ENCODE measurements at places on chromosomes 1 and 21.

- no peak for DNase-seq
These were observed 39.1 kb downstream of the CLSTN1 start for GRCh38 chr1:9784508-9785133.

DNA sequence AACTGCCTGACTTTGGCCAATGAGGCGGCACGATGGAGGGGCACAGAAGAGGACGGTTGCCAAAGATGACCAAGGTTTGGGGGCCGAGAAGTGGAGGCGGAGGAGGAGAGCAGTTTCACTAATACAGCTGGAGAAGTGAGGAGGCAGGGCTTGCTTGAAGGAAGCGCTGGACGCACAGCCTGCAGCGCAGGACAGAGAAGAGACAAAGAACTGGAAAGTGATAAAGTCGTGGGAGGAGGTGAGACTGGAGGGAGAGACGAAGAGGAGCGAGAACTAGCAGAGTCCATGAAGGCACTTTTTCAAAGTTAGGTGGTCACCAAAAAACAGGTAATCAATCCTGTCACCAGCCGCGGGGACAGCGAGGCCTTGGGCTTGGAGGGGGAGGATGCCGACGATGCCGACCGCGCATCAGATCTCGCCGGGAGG is 771 bp downstream of the PACC1 start:
- DNase-seq = no peak

GRCh38 chr1:25544243-25544764 is 898 bp downstream of the LDLRAP1 start:
- DNase-seq = no peak

GRCh38 chr1:199029401-199029800 is 390.6 kb downstream of the PTPRC start:
- DNase-seq = no peak

- no peak for DNase-seq
These were observed 3.2 kb downstream of the ZFYVE9 start for GRCh38 chr1:52145137-52145536.

DNA sequence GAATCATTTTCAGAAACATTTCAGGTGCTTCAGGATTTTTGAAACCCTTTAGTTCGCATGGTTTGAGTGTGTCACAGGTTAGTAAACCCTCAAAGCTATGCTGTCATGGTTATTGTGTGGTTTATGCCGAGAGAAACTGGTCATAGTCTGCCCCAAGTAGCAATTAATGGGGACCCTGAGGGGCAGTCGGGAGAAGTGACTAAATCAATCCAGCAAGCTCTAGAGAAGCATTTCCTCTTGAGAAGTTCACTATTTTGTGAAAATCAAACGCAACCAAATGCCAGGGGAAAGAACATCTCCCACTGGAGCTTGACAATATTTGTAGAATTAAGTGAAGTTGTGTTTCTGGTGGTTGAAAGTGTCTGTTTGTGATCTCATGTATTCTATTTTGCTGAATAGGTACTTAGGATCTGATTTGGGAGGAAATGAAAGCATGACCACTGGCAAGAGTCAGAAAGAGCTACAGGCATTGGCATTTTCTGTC is 63.0 kb upstream of the BACH1 start:
- no peak for DNase-seq

- DNase-seq = no peak
These were observed 448.3 kb upstream of the PROX1 start for GRCh38 chr1:213539464-213539863.

DNA sequence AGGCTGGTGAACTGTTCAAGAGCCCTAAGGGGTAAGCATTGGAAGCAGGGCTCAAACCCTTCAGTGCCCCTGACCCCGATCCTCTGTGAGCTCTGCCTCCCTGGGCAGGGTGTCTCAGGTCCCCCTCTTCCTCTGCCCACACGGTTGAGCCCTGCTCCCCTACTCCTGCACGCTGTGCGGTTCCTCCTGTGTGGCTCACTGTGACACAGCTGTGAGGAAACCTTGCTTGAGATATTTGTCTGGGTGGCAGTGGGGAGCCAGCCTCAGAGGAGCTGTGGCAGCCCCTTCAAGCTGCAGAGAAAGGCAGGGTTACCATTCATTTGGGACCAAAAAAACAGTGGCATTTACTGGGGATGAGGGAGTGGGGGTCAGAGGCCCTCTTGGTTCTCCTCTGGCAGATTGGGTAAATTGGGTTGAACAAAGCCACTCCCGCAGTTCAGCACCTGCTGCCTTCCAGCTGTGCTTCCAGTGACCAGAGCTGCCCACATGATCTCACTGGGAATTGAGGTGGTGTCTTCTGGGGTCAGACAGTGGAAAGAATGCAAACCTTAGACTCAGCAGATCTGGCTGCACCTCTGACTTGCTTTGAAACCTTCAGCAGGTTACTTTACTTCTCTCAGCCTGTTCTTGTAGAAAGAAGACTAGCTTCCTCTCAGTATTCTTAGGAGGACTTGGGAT is 60.6 kb upstream of the CD1D start:
- DNase-seq = no peak

DNA sequence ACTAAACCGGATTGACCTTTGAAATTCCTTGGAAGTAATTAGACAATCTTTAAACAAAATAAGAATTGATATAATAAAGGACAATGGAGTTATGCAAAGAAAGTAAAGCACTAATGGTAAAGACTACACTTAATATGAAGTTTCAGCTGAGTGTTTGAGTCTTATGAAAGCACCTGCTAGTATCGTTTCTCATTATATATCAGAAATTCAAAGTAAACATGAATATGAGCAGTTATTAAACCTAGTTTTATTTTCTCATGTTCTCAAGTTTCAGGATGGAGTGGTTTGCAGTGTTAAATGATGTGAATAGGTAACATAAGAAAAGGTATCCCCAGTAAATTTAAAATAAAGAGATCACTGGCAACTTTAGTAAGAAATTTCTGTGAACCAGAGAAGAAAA is 188.6 kb downstream of the ZP4 start:
- no peak for DNase-seq

DNA sequence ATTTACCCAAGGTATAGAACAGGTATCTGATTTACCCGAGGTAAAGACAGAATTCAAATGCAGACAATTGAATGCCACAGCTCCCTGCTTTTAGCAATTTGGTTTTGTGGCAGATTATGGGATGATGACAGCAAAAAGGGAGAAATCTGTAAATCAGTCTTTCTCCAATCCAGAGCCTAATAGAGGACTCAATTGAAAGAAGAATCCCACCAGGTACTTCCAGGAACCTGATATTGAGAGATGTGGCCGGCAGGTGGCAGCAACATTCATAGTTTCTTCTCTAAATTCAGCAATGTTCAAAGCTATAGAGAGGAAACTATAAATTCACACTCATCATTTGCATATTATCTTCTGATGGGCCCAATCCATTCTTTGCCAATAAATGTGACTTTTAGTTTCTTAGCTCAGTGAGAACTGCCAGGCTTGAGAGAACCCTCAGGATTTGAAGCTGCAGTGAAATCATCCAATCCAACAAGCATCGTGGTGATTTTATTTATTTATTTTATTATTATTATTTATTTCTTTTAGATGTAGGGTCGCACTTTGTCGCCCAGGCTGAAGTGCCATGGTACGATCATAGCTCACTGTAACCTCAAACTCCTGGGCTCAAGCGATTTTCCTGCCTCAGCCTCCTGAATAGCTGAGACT is 9.8 kb upstream of the PHACTR4 start:
- peak; percentile 8 for DNase-seq

DNA sequence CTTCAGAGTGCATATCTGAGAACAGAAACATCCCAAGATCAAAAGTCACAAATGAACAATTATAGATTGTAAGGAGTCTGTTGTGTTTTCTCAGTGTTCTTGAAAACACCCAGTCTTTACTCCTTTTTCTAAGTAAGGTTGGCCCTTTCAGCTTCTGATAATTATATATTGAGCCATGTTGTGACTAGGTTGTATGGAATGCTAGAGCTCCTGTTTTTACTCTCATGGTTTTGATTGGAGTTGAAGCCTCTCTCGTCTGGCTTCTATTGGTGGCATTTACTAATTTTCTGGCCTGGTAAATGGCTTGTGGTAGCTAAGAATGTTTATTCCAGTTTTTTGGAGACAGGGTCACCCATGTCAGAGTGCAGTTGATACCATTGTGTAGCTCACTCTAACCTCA is 84.7 kb downstream of the NDUFS5 start:
- DNase-seq = no peak
